Activated CD4-positive, alpha-beta T cell treated with anti-CD3 and anti-CD28 coated beads, Interleukin-10, Interleukin-2, amounts not matched to agents 100 ng/mL and 50 ng/mL, durations not matched to agents 16 hours and 8 hours (primary cell): ENCODE measurements at places on chromosomes 7 and 10.

- DNase-seq: no peak
Measured at GRCh38 chr10:46236941-46237681, 49.7 kb upstream of the ANTXRL start.

GRCh38 chr10:60737242-60737641, 41.0 kb upstream of the CDK1 start:
- DNase-seq: no peak

- no peak for DNase-seq
Measured at GRCh38 chr7:106757846-106758245, 96.9 kb upstream of the CCDC71L start.

DNA sequence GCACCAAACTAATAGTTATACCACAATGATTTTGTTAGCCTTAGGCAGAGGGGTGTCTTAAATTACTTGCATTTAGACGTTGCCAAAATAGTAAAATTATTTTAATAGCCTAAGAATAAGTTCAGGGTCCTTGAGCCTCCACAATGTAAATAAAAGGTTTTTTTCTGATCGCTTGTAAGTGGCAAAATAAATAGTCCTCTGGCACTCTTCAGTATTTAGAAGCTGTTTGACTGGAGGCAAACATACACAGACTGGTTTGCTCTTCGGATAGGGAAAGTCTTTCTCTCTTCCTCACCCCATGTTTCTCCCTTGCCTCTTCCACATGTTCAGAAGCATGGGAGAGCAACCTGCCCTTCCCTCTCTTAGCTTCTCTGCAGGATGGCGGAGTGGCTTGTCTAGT, 49.5 kb upstream of the FAM180A start:
- DNase-seq: no peak

DNA sequence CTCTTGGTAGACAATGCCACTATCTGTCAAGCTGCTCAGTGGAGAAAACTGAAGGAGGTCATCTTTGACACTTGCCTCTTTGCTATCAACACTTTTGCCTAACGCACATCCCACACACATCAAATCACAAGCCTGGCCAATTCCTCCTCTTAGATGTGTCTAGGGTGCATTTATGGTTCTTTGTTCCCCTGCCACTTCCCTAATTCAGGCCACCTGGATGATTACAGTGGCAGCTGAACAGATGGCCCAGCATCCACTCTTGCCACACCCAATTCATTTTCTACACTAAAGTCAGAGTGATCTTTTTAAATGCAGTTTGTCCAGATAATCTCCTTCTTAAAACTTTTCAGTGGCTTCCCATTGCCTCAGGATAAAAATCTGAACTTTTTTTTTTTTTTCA, 58.6 kb downstream of the LAMB4 start:
- DNase-seq: no peak

GRCh38 chr7:141313896-141314295, 237.3 kb upstream of the AGK start:
- no peak for DNase-seq

GRCh38 chr10:124074501-124075109, 18.8 kb downstream of the CHST15 start:
- DNase-seq: peak; percentile 15

DNA sequence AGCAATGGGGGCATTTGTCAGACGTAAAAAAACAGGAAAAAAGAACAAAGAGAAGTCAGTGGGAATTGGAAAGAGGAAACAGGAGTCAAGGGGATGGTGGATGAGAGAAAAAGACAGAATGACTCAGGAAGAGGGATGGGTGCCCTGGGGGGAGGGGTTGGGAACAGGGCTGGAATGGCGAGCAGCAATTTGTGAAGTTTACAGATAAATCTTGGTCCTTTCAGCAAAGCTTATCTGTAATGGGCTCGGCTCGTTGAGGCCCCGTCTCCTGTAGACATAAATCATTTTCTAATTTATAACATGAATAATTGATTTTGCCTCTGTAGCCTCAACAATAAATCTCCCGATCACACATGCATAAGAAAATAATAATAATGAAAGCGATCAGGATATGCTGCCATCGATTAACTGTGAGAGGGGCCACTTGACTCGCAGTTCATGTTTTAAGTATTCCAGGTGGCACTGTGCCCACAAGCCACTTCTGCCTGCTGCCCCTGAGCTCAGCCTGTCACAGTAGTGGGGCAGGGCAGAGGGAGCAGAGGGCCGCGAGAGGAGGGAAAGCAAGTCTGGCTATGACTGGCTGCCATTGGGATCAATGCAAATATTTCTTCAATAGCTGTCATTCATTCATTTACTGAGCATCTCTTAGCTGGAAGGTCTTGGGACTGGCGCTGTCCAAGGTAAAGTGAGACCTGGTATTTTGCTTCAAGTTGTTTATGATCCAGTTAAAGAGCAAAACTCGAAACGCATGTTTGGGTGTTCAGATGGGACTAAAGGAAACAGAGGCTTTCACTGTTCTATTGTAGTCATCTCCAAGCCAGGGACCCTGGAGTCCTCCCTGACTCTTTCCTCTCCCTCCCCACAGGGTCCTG, 47.4 kb upstream of the R3HCC1L start:
- DNase-seq: no peak

DNA sequence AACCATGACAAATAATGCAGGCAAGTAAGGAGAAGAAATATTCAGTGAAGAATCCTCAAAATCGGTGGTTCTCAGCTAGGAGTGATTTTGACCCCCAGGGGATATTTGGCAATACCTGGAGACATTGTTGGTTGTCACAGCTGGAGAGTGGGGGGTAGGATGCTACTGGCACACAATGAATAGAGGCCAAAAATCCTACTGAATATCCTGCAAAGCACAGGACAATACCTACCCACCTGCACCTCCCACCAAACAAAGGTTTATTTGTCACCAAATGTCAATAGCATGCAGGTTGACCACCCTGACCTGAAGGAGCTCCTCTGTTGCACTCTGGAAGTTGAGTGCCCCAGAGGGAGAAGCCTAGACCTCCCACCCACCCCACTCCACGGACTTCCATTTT, 1028.6 kb downstream of the CNTNAP2 start:
- no peak for DNase-seq

GRCh38 chr10:27614776-27615175, 110.7 kb downstream of the RAB18 start:
- no peak for DNase-seq

GRCh38 chr10:102927311-102928010, 9.4 kb downstream of the CNNM2 start:
- peak; percentile 7 for DNase-seq

DNA sequence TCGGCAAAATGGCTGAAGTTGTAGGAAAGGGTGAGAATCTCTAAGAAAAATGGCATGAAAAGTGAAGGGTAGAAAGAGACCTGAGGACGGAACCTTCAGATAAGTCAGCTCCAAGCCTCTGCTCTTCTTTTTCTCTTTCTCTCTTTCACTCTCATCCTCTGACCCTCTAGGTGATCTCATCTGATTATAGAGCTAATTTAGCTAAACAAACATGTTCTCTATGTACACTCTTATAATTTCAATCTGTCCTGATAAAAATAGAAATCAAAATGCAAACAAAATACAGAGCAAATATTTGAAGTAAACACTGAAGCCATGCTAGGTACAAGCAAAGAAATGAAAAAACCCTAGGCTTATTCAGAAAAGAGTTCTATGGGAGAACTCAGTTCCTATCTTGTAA, 14.4 kb upstream of the CUBN start:
- no peak for DNase-seq
